ENCODE measurements at places on chromosomes 13 and 19.

- no peak for DNase-seq
Measured at GRCh38 chr13:36520111-36520510, 87.8 kb downstream of the CCNA1 start.

GRCh38 chr19:53511933-53512374, 26.0 kb upstream of the ZNF331 start:
- peak; percentile 49 for DNase-seq

GRCh38 chr19:50325310-50326100, 3.7 kb downstream of the KCNC3 start:
- peak; percentile 58 for DNase-seq

DNA sequence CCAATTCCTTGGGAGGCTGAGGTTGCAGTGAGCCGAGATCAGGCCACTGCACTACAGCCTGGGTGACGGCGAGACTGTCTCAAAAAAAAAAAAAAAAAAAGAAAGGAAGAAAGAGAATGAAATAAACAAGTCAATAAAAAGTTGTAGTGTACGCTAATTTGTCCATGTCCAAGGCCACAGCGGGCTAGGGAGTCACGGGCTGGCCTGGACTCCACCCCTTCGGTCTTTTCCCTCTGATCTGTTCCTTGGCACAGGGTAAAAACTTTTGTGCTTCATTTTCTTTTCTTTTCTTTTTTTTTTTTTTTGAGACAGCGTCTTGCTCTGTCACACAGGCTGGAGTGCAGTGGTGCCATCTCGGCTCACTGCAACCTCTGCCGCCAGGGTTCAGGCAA, 19.4 kb upstream of the MKNK2 start:
- DNase-seq = no peak
